ENCODE measurements at places on chromosomes 1 and 21.

GRCh38 chr1:228359613-228360532 is 46.8 kb downstream of the TRIM11 start:
- no peak for DNase-seq

DNA sequence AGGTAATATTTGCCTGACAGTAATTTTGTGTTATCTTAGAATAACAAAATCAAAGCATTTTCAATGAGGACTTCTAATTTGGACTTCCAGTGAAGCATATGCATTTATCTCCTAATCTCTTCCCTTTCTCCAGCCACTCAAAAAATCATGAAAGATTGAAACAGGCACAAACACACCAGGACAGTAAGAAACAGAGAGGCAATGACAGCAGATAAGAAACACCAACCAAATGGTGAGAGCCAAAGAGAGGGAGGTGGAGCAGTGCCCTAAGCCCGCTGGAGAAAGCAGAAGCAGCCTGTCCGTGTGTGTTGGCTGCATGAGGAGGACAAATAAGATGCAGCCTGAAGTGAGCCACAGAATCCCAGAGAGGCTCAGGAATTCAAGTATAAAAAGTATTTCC is 39.0 kb downstream of the SLC44A3 start:
- DNase-seq: no peak

DNA sequence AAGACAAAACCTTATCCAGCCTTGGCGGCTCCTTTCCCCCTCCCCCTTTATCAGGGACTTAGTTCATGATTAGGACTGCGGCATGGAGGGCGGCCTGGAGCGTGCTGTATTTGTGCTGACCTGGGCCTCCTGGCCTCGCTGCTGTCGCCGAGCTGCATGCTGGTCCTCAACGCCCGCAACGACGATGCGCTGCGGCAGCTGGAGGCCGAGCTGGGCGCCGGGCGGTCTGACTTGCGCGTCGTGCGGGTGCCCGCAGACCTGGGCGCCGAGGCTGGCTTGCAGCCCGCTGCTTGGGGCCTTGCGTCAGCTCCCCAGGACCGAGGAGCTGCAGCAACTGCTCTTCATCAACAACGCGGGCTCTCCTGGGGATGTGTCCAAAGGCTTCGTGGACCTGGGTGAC is 70.9 kb downstream of the TM2D1 start:
- no peak for DNase-seq

GRCh38 chr1:151968791-151969399 is 24.8 kb downstream of the S100A10 start:
- DNase-seq: no peak

DNA sequence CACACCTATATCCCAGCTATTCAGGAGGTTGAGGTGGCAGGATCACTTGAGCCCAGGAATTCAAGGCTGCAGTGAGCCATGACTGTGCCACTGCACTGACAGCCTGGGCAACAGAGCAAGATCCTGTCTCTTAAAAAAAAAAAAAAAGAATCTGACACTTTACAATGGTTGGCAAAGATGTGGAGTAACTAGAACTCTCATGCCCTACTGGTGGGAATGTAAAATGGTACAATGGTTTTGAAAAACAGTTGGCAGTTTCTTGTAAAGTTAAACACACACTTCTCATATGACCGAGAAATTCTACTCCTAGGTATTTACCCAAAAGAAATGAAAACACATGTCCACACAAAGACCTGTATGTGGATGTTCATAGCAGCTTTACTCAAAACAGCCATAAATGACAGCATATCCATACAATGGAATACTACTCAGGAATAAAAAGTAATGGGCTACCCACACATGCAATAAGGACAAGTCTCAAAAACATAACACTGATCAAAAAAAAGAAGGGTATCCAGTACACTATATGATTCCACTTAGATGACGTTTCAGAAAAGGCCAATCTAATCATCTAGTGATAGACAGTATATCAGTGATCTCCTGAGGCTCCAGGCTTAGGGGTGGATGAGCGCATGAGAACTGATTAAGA is 58.1 kb downstream of the HLCS start:
- no peak for DNase-seq

DNA sequence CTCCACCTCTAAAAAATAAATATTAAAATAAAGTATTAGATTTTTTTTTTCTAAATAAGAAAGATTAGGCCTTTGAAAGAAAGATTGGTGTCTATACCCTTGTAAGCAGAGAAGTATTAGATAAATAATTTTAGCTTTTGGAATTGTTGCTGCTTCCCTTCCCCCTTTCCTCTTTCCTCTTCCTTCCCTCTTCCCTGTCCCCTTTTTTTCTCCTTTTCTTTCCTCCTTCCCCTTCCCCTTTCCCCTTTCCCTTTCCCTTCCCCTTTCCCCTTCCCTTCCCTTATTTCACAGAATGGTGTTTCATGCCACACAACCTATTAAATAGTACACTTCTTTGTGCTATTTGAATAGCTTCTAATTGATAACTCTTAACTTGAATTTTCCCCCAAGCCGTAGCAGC is 69.8 kb upstream of the QSOX1 start:
- no peak for DNase-seq

DNA sequence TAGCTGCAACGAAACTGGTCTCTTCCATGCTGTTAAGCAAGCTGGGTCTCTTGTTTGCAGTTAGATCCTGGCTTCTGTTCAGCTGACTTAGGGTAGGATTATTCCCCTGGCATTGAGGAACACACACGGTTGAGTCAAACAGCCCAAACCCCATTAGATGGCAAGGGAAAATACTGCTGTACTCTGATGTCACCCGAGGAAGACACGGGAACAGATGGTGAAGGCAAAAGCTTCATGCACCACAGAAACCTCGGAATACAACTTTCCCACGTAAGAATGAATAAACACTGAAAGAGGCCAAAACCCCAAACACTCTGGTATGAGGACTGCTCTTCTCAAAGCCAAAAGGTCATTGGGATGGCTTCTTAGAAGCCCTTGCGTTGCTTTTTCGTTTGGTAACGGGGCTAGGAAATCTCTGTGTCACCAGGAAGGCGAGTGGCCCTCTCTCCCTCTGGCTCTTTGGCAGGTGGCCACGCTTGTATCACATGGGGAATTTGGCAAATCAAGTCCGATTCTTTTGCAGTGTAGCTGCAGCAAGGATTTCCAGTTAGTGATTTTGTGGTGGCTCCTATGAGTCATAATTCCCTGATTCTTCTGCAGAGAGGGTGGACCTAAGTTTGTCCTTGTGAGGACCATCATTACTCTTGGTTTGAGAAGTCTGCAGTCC is 16.7 kb upstream of the LYST start:
- no peak for DNase-seq

DNA sequence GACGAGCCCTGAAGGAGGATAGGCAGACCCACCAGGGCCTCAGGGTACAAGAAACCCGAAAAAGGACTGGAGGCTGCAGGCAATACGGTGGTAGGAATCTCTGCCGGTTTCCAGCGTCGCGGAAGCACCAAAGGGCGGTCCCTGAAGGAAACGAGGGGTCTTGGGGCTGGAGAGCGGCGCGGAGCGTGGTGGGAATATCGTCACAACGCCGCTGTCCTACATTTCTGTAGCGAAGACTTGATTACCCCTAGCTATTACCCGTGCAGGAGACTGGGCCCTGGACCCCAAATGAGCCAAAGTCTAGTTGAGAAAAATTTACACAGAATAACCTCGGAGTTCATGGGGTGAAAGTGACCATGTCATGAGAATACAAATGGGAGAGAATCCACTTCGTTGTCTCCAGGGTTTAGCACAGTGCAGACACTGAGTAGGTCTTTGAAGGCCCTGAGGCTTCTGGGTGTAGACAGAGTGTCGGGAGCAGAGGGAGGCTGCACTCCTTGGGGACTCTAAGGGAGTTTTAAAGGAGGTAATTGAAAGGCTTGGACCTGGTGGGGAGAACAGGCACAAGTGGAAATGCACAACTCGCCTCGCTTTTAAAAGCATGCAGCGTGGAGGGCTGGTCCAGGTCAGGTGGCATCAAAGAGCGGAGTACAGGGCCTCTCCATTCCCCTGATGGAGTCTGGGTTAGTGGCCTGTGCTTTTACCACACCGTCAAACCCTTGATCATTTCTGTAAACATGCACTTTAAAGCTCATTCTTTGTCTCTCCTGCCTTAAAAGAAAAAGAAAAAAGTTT is 1.5 kb downstream of the ATP1A1 start:
- DNase-seq: peak; percentile 38
